ENCODE measurements at places on chromosomes 7 and 10.

DNA sequence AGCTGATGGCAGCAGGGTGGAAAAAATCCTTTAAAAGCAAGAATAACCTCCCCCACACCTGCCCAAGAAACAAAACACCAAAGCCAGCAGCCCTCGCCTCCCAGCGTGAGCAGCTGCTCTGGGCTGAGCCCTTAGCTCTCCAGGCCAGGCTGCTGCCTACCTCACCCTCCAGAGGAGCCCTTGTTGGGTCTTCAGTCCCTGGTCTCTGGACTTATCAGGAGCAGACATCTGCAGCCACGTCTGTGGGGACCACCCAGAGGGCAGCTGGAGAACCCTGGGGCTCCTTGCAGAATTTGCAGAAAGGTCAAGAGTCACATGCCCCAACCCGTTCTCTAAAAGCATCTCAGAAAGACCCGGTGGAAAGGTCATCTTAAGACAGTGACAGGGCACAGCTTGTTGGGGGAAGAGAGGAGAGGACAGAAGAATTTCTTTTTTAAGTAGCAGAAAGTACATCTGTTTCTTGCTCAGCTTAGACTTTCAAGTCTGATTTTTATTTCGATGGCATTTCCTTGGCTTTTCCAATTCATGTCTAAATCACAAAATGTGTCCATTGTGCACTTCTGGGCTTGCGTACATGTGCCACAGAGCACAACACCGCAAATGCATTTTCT, 425.7 kb upstream of the NFE2L3 start:
- peak; percentile 24 for DNase-seq

- DNase-seq: no peak
Observed at GRCh38 chr7:141243368-141243767, 169.5 kb downstream of the TMEM178B start.

- no peak for DNase-seq
Observed at GRCh38 chr10:67818323-67818722, 19.7 kb downstream of the DNAJC12 start.

GRCh38 chr10:43616697-43617370, 10.6 kb downstream of the ZNF485 start:
- DNase-seq: no peak

GRCh38 chr7:68488341-68489060, 1109.8 kb upstream of the AUTS2 start:
- DNase-seq: peak; percentile 96

DNA sequence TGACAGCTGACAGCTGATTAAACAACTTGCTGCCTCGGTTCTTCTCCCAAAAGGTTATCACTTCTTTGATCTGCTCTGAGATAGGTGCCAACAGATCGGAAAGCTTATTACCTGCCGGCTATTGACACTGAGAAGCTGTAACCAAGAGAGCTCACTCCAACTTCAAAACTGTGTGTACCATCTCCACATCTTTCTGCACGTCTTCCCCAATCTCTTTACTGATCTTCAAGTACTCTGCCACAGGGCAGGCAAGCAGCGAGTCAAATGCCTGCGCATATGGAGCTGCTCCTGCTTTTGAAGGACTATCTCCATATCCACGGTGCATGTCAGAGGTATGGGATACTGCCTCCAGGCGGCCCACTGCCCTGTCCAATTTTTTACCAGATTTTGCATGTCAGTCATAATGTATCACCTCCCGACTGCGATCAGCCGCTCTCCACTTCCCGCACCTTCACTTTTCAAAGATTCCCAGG, 352 bp upstream of the ZNF485 start:
- no peak for DNase-seq

- DNase-seq: peak; percentile 69
Observed at GRCh38 chr10:62038609-62039190, 137.2 kb downstream of the ARID5B start.

- peak; percentile 2 for DNase-seq
Observed at GRCh38 chr10:49579621-49580020, 30.5 kb upstream of the SLC18A3 start.

DNA sequence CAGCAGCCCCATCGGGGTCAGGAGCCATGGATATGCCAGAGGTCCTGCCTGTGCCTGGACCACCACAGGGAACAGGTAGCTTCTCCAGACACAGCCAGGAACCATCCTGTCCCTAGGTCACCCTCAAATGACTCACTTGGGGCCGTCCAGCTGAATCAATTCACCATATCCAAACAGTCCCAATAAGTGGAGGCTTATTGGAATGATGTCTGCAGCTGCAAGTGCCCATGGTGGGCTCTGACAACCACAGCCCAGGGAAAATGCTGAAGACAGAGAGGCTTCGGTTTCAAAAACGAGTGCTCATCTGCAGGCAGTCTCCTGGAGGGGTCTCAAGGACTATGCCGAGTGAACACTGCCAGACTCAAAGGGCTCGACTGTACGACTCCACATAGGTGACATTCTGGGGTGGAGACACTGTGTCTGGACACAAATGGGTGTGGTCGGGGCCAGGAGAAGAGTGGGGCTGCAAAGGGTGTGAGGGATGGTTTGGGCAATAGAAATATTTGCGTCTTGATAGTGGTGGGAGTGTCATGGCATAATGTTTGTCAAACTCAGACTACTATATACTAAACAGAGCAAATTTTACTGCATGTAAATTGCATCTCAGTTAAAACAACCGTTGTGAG, 204.8 kb downstream of the TNS3 start:
- no peak for DNase-seq

GRCh38 chr10:49543604-49544003, 4.7 kb upstream of the ERCC6 start:
- no peak for DNase-seq

DNA sequence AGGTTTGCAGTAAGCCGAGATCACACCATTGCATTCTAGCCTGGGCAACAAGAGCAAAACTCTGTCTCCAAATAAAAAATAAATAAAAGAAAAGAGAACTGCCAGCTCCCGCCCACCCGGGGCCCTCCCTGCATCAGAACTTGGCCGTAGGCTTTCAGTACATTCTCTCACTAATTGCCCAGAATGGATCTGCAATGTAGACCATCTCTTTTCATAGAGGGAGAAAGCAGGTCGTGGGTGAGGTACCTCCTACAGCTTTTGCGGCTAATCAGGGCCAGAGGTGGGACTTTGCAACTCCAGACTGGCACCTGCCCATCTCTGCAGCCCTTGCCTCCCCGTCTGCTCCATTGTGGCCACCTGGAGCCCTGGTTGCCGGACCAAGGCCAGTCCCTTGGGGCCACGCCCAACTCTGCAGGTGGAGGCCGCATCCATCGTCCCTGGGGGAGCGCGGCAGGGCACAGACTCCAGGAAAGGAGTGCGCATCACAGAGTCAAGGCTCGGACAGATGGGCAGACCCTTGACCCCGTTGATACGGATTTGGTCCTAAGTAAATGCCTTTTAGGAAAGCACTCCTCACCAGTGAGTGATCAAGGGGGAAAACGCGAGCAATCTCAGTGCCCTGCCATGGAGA, 179.1 kb upstream of the SH2B2 start:
- DNase-seq: no peak

GRCh38 chr7:128835790-128836641, 5.8 kb downstream of the FLNC start:
- DNase-seq: no peak

- DNase-seq: peak; percentile 45
Observed at GRCh38 chr7:134900166-134900982, 85.9 kb upstream of the AGBL3 start.

GRCh38 chr10:14554491-14555205, 220.0 kb downstream of the FAM107B start:
- no peak for DNase-seq

DNA sequence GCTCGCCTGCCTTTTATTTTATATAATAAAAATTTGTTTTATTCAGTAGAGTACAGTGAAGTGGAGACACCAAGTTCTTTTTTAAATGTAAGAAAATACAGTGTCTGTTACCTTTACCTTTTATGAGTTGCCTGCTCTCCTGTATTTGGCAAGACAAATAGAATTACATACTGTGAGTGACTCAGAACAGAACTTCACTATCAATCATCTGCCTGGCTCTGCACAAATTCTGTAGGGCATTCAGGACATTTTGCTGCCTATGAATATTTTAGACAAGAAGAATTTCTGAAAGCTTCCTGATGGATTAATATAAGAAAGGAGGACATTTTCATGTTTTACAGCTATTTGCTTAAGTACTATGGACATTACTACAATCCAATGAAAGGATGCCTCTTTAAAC, 135.4 kb upstream of the PHF14 start:
- DNase-seq: no peak

- no peak for DNase-seq
Observed at GRCh38 chr7:94029976-94030375, 25.8 kb upstream of the BET1 start.

- DNase-seq: no peak
Observed at GRCh38 chr10:89301721-89302445, at the start of gene IFIT2. Gene IFIT2, plus strand, starts transcription at chr10:89302046. Its CDS starts 78 bp downstream, at chr10:89302124.

DNA sequence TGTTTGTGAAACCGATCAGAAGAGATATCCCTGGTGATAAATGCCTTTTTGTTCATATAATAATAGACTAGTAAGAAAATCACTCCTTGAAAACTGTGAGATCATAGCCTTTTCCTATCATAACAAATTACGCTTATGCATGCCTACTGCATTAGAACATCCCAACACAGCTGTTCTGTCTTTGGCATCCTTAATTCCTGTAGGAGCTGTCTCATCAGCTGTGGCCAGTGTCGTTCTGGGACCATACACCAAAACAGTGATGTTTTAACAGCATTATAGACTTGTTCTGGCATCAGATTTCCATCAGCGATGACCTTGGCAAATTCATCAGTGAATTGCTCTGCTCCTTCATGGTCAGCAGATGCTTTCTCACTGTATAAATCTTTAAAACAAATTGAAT, 423.6 kb upstream of the LRGUK start:
- DNase-seq: no peak

DNA sequence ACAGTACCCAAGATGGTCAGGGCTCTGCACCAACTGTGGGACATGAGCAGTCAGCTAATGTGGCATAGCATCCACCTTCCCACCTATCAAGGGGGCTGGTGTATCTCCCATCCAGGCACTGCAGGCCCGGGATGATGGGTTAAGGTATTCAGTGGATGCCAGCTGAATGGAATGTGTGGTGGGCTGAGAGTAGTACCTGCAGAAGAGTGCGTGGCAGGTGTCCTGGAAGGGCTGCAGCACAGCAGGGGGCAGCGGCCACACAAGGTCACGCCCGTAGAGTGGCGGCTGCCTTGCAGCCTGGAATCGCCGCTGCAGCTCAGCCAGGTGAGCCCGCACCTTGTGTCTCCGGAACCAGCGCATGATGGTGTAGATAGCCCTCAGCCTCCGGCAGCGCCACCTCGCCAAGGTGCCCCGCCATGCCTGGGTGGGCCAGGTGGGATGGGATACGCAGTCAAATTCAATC, 13.3 kb downstream of the MYO1G start:
- no peak for DNase-seq

GRCh38 chr7:100491192-100491578, 7.5 kb downstream of the NYAP1 start:
- DNase-seq: no peak

DNA sequence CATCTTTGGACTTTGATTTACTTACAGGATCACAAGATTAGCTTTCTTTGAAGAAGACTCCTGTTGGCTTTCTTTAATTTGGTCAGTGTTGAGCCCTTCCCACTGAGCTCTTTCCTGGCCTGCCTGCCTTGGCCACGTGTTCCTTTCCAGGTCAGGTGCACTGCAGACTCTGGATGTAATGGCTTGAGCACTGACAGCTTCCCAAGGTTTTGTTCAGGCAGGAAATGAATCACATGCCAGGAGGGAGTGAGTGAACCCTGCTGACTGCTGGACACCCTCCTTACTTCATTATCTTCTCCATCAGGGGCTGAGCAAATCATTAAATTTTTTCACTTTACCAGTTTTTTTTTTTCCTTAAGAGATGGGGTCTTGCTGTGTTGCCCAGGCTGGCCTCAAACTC, 29.8 kb downstream of the SNX10 start:
- DNase-seq: no peak

DNA sequence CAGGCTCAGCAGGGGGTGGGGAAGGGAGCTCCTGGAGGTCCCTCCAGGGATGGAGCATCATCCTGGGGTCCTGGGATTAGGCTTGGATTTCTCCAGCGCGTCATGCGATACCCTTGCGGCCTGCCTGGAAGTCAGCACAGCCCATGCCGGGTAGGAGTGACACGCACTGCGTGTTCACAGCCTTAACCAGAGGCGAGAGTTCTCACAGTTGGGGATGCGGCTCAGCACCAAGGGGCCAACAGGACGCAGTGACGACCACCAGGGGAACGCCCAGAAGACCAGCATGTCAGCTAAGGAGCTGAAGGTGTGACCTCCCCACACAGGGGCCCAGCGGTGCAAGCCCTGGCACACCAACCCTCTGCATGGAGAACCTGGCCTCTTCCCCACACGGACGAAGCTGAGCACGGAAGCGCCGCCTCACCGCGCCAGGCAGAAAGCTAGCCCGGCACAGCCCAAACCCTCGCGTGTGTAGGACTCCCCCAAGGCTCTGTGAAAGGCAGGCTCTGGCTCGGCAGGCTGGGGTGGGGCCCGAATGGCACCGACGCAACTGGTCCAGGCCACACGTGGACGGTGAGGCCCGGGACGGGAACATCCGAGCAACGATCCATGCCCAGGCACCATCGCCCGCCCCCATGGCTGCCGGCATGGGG, 198.6 kb downstream of the ELFN1 start:
- no peak for DNase-seq

DNA sequence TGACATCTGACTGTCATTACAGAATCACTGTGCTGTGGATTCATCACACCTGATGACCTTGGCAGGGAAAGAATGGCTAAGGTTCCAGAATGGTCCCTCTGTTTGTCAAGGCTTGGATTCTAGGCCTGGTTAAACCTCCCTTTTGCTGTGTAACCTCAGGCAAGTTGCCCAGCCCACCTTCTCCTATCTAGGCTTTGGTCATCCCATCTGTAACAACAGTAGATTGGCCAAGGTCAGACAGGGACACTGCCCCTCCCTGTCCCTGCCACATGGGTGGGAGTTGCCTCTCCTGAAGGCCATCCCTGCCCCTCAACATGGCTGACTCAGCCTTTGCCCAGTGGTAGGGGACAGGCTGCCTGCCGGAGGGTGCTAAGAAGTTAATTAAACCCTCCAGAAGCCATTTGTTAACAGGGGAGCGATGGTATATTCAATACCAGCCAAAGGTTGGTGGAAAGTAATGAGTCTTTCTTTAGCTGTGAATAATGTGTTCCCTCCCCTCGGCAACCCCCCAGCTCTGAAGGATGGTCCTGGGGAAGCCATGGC, 149.8 kb upstream of the PCBD1 start:
- DNase-seq: no peak

DNA sequence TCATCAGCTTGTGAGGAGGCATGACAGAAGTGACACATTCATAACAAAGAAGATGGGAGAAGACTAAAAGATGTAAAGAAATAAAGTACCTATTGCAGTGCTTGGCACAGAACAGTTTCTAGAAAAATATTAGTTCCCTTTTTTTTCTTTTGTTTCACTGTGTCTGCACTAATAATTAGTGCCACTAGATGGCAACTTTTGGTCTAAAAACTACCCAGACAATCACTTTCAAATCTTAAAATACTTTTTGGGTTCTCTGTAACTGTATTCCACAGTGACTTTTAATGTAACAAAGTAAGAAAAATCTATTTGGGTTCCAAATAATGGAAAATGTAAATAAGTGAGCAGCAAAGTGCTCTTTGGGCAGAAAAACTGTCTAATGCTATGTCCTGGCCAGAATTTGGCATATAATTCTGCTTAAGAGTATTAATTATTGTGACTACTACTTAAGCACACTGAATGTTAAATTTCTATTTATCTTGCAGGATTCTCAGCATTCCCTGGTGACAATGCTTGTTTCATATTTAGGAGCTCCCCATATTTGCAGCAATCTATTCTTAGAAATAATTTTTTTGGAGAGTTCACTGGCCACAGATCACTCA, 134.8 kb upstream of the KIF5B start:
- peak; percentile 29 for DNase-seq
